ENCODE measurements at places on chromosomes 1 and 21.

- DNase-seq: no peak
Observed at GRCh38 chr1:24921938-24922662, 8.0 kb downstream of the RUNX3 start.

- DNase-seq: no peak
Observed at GRCh38 chr1:165062346-165062745, 294.2 kb downstream of the LMX1A start.

GRCh38 chr1:198880818-198881597, 242.2 kb downstream of the PTPRC start:
- peak; percentile 1 for DNase-seq

DNA sequence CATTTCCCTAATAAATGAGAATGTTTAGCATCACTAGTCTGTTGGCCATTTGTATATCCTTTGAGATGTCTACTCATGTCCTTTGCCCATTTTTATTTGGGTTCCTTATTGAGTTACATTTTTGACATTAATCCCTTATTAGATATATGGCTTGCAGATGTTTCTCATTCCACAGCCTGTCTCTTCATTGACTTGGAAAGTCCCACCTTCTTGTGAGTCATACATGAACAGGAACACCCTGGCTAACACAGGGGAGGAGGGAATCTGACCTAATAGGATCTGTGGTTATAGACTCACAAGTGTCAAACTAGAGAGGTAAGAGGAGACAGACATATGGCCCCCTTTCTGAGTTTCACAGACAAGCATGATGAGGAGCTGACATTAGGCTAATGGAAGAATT, 11.5 kb downstream of the ZP4 start:
- DNase-seq: no peak

GRCh38 chr1:109821831-109822745, 58.4 kb upstream of the EPS8L3 start:
- DNase-seq: peak; percentile 12

DNA sequence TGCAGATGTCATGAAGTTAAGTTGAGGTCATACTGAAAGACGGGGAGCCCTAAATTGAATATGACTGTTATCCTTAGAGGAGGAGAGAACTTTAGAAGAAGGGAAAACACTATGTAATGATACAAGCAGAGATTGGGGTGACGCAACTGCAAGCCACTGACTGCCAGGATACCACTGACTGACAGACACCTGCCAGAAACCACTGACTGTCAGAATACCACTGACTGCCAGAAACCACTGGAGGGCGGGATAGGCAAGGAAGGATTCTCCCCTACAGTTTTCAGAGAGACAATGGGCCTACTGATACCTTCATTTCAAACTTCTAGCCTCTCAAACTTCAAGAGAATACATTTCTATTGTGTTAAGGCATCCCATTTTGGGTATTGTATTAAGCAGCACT, 388.7 kb downstream of the USH2A start:
- DNase-seq: no peak

DNA sequence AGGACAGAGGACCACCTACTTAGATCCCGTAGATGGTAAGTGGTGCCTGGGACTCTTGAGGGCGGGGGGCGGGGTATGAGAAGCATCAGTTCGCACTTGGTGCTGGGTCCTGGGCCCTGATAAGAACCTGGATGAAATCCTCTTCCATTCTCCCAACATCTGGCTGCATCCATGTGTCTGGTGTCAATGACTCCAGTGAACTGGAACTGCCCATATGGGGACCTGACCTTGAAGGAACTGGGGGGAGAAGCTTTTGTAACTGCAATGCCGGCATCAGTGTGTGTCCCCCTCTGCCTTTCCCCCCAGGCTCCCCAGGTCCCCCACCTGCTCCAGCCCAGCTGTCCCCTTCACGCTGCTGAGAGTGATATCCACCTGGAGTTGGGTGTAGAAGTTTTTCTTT, 49.7 kb upstream of the EPB41 start:
- no peak for DNase-seq

DNA sequence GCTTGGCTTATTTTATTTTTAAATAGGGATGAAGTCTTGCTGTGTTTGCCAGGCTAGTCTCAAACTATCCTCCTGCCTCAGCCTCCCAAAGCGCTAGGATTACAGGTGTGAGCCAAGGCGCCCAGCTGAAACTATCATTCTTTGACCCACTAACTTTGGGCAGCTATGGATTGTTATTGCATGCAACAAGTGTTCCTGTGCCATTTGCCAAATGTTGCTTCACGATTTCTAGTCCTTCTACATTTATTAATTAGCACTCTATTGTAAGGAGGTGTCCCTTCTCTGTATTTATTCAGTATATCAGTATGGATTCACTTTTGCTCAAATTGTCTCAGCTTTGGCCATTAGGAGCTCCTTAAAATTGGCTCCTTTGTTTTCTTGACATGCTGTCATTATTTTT, 36.4 kb downstream of the YTHDF2 start:
- DNase-seq: no peak

DNA sequence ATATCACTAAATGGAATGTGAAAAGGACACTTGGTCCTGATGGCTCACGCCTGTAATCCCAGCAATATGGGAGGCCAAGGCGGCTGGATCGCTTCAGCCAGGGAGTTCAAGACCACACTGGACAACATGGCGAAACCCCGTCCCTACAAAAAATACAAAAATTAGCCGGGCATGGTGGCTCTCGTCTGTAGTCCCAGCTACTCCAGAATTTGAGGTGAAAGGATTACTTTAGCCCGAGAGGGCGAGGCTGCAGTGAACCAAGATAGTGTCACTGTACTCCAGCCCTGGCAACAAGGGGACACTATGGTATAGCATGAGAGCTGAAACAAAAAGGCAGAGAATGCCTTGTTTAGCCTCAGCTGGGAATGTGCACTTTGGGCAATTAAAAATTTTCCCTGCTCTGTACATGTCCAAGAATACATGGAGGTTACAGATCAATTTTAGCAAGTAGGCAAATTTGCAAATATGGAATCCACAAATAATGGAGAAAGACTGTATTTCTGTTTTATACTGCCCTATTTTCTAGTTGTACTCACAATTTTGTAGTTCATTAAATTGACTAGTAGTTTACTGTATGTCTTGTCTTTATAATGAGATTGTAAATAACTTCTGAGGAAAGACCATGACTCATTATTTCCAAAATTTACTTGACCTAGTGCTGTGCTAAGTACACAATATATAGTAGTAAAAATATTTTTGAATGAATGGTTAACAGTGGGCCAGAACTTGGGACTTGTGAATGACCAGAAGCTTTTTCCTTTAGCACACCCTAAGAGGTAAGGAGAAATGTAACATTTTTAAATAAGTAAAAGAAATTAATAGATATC, 2.0 kb upstream of the ANGEL2 start:
- no peak for DNase-seq

GRCh38 chr1:19505693-19506457, 20.5 kb upstream of the CAPZB start:
- peak; percentile 55 for DNase-seq

- DNase-seq: no peak
Observed at GRCh38 chr1:18907917-18908845, 5.8 kb upstream of the ALDH4A1 start.

DNA sequence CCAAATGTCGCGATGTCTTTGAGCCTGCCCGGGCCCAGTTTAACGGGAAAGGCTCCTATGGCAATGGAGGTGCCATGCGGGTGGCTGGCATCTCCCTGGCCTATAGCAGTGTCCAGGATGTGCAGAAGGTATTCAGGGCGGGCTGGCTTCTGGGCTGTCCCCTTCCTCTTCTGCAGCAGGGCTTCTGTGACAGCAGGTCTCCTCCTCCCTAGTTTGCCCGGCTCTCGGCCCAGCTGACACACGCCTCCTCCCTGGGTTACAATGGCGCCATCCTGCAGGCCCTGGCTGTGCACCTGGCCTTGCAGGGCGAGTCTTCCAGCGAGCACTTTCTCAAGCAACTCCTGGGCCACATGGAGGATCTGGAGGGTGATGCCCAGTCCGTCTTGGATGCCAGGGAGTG, 3.0 kb downstream of the ADPRS start:
- peak; percentile 7 for DNase-seq

DNA sequence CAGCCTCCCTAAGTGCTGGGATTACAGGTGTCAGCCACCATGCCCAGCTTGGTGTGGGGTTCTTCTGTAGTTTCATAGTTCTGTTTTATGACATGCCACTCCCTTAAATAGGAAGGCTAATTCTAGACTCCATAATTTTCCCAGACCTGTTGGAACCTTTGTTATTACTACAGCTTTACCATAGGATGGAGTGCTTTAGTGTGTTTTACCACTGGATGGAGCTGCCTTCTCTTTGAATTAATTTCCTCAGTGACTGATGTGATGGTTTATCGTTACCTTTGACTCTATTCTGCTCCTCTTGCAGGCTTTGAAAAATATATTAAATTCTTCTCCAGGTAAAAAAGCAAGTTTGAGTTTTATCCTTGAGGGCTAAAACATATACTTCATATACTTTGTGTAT, 84.6 kb upstream of the NEK7 start:
- DNase-seq: no peak

DNA sequence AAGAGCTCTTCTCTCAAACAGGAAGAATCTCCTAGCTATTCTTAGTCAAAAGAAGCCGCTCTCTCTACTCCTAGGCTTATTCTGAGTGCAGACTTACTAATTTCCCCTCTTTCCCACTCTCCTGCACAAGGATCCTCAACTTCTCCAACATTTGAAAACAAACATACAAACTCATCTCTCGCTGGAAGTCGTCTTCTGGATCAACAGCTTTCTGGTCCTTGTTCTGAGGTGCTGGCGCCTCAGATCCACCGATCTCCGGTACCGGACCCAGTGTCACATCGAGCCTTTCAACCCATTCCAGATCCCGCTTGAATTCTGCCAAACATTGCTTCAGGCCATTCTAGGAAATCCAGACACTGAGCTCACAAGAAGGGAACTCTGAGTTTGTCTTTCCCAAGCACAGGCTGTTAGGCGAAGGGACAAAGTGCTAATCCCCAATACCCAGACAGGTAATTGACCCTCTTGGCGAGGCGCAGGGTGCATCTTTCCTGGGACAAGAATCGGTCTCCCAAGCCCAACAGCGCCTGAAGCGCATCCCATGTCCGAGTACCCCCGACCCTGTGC, 696 bp downstream of the EBNA1BP2 start:
- DNase-seq: peak; percentile 18

GRCh38 chr1:84347932-84348555, 46.5 kb downstream of the SAMD13 start:
- no peak for DNase-seq

GRCh38 chr1:153538315-153538821, 2.4 kb downstream of the S100A5 start:
- DNase-seq: no peak

DNA sequence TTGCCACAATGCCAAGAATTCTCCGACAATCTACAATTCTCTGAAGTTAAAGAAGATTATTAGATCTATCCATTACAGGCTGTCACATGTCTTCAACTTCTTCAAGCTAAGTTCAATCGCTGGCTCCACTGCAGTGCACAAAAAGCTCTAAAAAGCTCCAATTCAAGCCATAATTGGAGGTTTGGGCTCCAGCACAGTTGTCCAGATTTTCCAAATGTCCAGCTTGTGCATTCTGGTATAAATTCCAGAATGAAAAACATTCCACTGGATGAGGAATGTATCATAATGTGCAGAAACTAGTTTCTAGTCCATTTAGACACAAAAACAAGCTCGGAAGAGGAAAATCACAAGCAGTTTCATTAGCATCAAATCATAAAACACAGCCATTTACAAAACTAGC, 138.6 kb downstream of the NRIP1 start:
- no peak for DNase-seq

GRCh38 chr1:175168782-175169181, 23.8 kb downstream of the KIAA0040 start:
- no peak for DNase-seq

GRCh38 chr1:95028954-95029353, 43.8 kb downstream of the ALG14 start:
- no peak for DNase-seq

DNA sequence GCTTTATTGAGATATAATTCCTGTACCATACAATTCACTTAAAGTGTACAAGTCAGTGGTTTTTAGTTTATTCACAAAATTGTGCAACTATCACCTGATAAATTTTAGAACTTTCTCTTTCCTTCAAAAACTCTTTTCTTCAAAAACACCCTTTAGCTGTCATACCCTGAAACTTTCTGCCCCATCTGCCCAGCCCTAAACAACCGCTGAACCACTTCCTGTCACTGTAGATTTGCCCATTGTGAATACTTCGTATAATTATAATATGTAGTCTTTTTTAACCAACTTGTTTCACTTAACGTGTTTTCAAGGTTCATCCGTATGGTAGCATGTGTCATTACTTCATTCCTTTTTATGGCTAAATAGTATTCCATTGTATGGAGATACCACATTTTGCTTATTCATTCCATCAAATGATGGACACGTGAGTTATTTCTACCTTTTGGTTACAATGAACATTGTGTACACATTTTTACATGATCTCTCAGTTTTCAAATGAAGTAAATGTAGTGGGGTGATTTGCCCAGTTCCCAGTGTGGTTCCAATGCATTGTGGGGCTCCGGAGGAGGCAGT, 37.9 kb downstream of the WNT4 start:
- DNase-seq: no peak

GRCh38 chr1:37399205-37399604, 75.2 kb upstream of the ZC3H12A start:
- no peak for DNase-seq

GRCh38 chr1:234727018-234727940, 117.3 kb upstream of the IRF2BP2 start:
- peak; percentile 71 for DNase-seq

Measured in GM13976 (cell line).